ENCODE measurements at places on chromosomes 6 and 20. TPM values are rescaled to one million over a fixed set of nuclear protein-coding genes. Genes with fewer than 3 reads are reported as not detected.

GABBR1 gene
- 49.9 TPM for polyA plus RNA-seq

SSTR4 gene
- not detected for polyA plus RNA-seq

IP6K3 gene
- polyA plus RNA-seq = 1.1 TPM

GHRH gene
- not detected for polyA plus RNA-seq

HDGFL1 gene
- polyA plus RNA-seq = not detected

Data from right renal cortex interstitium (tissue), 3 donors.